ENCODE measurements at places on chromosomes 1 and 21.

- no peak for DNase-seq
These were observed 193.9 kb upstream of the C1orf174 start for GRCh38 chr1:4093856-4094565.

GRCh38 chr1:165143437-165144065 is 213.0 kb downstream of the LMX1A start:
- DNase-seq = no peak

DNA sequence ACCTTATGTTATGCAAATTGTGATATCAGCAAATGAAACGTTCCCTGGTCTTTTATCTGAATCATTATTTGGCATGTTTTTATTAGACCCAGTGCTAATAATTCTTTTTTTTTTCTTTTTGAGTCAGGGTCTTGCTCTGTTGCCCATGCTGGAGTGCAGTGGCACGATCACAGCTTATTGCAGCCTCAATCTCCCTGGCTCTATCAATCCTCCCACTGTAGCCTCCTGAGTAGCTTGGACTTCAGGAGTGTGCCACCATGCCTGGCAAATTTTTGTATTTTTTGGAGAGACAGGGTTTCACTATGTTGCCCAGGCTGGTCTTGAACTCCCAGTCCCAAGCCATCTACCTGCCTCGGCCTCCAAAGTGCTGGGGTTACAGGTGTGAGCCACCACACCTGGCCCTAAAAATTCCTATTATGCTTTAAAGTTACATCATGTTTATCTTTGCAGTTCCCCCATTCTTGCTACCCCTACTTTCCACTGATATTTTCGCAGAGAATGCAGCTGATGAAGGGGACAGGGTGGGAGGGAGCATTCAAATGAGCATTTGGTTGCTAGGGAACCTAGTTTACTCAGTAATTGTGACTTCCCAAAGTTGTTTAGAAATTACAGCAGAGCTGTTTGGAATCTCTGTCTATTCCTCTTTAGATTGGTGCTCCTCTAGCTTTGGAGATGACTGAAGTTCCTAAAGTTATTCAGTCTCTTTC is 18.4 kb downstream of the C1orf21 start:
- DNase-seq = no peak

DNA sequence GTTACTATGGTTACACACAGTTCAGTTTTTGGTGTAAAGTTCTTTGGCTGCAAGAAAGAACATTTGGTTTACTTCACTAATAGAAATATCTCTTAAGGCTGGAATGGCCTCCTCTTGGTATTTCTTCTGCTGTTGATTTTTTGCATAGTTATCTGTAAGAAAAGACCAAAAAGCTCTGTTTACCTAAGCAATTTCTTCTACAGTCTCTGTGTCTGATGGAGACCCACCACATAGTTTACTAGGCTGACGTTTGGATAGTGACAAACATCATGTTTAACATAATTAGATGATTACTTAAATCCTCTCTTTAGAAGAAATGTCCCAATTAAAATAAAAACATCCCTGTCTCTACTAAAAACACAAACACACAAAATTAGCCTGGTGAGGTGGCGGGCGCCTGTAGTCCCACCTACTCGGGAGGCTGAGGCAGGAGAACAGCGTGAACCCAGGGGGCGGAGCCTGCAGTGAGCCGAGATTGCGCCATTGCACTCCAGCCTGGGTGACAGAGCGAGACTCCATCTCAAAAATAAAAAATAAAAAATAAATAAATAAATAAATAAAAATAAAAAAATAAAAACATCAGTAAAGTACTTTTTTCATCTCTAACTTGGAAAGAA is 7.2 kb downstream of the PIGP start:
- no peak for DNase-seq

GRCh38 chr1:147496571-147497210 is 44.6 kb upstream of the BCL9 start:
- no peak for DNase-seq

GRCh38 chr1:206098242-206098919 is 18.8 kb downstream of the AVPR1B start:
- no peak for DNase-seq

DNA sequence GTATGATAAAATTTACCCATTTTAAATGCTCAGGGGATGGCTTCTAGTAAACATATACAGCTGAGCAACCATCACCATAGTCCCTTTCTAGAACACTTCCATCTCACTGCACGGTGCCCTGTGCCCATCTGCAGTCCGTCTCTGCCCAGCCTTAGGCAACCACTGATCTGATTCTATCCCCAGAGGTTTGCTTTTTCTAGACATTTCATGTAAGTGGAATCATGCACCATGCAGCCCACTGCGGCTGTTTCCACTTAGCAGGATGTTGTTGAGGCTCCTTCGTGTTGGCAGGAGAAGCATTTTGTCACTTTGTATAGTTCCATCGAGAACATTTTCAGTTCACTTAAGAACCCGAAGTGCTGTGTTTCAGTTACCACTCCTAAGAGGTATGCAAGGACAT is 27.8 kb upstream of the VAMP3 start:
- DNase-seq = no peak

- DNase-seq = no peak
These were observed 72.6 kb downstream of the TTC3 start for GRCh38 chr21:37145635-37146111.

DNA sequence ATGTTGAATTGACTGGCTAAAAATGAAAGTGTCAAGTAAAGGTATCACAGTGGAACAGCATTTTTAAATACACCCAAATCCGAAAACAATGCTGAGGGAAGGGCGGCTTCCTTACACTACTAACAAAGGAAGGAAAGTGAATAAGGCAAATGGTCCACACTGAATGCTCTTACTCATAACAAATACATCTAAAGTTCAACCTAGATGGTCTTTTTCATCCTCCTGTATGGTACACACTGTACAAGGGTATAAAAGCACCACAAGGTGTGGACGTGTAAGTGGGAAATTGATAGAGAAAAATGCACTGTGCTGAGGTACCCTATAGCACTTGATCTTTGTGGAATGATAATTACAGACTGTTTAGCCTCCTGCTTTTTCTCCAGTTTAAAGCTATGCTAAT is 7.1 kb upstream of the PALMD start:
- DNase-seq = no peak

DNA sequence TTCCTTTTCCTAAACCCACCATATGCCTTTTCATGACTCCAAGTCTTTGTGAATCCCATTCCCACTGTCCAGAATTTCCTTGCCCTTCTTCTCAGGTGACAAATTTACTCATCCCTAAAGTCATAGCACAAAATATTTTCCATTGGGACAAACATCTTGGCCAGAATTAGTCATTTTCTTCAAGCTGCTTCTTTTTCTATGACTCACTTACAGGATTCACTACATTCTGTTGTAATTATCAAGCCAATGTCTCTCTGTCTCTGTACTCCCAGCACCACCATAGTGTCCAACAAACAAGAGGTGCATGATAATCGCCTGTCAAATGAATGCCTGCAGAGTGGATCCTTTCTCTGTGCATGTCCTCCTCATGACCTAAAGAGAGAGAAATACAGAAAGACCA is 37.8 kb downstream of the SGIP1 start:
- no peak for DNase-seq

DNA sequence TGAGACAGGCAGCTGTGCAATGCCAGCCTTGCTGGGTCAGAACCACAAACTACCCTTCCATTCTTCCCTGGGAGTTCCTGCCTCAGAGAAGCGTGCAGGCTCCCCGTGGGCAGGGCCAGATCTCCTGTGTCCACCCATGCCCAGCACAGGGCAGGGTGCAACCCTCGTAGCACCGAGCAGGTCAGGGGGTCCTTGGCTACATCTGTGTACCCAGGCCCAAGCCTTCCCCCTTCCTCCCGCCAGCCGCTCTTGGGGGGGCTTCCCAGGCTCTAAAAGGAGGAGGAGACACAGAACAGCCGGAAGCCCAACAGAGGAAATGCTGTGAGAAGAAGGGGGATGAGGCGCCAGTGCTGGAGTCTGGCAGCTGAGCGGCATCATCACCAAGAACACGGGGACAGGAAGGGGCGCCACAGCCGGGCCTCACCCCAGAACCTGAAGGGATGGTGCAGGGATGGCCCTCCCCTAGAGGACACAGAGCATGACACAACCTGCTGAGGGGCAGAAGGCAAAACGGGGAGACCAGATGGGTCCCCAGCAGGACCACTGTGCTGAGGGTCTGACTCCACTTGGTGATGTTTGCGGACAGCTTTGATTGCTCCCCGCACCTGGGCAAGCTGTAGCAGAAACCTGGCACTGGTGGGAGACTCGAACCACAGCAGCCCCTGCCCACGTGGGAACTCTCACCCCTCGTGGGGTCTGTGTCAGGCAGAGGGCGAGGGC is 233.2 kb downstream of the NPHP4 start:
- no peak for DNase-seq

DNA sequence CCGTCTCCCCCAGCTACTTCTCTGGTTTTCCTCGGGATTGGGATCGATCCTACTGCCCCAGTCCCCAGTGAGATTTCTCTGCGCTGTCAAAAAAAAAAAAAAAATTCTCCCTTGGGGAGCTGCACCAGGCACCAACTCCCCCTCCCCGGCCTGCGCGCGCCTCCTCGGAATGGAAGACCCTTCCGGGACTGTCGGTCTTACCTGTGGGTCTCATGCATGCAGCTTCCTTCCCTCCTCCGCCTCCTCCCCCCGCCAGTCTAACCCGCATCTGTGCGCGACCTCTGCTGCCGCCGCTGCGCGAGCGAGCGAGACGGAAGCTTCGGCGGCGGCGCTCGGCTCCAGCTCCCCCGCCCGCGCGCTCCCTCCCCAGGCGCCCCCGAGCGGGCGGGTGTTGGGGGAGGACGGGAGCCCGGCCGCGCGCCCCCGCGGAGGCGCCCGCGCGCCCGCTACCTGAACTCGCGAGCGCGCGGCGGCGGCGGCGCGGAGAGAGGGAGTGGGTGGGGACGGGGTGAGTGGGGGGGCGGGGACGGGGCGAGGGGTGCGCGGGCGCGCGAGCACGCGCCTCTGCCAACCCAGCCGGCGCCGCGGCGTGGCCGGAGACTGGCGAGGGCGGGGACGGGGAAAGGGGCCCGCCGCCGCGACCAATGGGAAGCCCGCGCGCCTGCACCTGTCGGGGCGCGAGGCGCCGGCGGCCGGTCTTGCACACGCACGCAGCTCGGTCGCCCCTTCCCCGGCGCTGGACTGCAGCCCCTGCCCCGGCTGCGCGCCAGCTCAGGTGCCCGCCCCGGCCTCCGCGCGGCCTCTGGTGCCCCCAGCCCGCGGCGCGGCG is at the start of gene SUSD4:
SUSD4 (minus strand) TSS at position 321 of the 829 bp plus-strand sequence. CDS start 751 bp downstream, outside the sequence.
- DNase-seq = peak; percentile 94

DNA sequence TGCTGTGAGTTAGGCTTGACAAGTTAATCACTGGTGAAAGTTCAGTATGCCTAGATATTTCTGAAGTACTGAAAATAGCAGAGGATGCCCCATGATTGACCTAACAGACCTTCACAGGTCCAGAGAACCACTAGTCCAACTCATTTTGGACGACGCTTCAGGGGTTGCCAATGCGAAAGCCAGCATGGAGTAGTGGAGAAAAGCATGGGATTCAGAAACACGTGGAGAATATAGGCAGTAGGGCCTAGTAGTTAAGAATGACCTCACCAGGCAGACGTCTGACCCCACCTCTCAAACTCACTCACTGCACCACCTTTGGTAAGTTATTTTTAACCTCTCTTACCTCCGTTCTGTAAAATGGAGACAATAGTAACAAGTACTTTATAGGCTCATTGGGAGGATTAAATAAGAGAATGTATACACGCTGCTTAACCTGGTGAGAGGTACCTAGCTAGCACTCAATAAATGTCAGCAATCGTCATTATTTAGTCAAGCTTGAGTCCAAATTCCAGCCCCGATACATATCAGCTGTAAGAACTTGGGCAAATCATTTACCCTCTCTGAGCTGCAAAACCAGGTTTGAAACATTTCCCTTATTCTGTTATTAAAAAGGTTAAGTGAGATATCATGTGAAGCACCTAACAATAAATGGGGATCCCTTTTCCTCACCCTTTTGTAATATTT is 13.2 kb downstream of the PLPP3 start:
- no peak for DNase-seq

GRCh38 chr1:87296206-87296605 is 32.5 kb upstream of the LMO4 start:
- no peak for DNase-seq

GRCh38 chr21:45259206-45259840 is 28.4 kb downstream of the POFUT2 start:
- no peak for DNase-seq
